ENCODE measurements at places on chromosomes 6 and 20.

- no peak for DNase-seq
Measured at GRCh38 chr6:12241493-12242175, 48.5 kb upstream of the EDN1 start.

GRCh38 chr6:44829836-44830235 lies 442.3 kb downstream of the CDC5L start:
- DNase-seq, result peak; percentile 2

DNA sequence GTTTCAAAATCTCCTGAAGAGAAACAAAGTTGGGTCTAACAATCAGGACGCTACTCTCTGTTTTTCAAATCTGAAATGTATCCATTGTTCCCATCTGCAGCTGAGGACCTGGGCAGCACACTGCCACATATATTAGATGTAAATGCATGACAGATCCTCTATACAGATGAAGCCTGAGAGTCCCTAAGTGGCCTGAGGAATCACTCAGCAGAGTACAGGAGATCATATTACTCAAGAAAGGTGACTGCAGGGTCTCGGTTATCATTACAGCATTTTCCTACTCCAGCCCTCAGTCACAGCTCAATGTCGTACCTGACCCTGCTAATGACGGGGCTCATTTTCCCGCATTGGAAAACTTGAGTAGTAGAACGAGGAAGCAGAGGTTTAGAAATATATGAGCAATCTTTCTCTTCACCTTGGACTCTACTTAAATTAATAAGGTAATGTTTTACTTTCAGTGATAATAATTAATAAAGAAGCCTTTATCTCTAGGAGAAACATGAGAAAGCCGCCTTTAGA lies 256.2 kb upstream of the IRAK1BP1 start:
- no peak for DNase-seq

DNA sequence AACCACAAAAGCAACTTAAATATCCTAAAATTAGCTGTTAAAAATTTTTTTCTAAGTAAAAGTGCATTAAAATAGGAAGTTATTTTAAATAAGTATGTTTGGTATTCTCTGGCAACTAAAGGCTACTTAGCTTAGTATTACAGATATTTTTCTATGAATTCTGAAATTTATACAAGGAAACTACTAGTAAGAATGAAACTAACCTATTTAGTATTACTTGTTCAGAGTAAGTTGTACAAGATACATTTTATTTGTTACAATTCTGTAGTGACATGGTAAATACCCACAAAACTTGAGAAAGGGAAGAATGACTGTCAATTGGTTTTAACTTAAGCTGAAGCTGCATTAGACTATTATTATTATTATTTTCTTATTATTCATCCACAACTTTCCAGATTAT lies 6.5 kb downstream of the PHIP start:
- no peak for DNase-seq

GRCh38 chr6:107843400-107843799 lies 19.3 kb upstream of the SCML4 start:
- no peak for DNase-seq

DNA sequence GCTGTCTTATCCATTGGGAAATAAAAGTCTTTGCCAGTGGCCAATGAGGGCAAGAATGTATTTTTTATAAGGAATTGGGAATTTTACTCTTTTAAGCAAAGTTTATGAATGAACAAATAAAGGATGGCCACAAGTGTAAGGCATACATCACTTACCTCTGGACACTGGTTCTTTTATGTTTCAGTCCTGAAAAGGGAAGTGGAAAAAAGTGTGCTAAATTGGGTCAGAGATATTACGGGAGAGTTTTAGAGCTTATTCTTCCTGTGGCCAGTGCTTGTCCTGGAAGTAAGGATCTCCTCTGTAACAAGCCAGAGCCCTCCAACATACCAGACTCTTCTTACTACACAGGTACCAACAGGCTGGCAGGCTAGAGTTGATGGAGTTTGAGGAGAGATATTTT lies 22.5 kb upstream of the RIPK1 start:
- no peak for DNase-seq

- DNase-seq, result no peak
Measured at GRCh38 chr6:44868335-44868668, 459.8 kb upstream of the RUNX2 start.

GRCh38 chr6:89894169-89894568 lies at the start of gene GJA10:
TSS of gene GJA10 (plus strand) at chr6:89894469. CDS start at chr6:89894469, 0 bp downstream.
- no peak for DNase-seq

- DNase-seq, result no peak
Measured at GRCh38 chr20:38321959-38322598, 18.1 kb downstream of the BPI start.

DNA sequence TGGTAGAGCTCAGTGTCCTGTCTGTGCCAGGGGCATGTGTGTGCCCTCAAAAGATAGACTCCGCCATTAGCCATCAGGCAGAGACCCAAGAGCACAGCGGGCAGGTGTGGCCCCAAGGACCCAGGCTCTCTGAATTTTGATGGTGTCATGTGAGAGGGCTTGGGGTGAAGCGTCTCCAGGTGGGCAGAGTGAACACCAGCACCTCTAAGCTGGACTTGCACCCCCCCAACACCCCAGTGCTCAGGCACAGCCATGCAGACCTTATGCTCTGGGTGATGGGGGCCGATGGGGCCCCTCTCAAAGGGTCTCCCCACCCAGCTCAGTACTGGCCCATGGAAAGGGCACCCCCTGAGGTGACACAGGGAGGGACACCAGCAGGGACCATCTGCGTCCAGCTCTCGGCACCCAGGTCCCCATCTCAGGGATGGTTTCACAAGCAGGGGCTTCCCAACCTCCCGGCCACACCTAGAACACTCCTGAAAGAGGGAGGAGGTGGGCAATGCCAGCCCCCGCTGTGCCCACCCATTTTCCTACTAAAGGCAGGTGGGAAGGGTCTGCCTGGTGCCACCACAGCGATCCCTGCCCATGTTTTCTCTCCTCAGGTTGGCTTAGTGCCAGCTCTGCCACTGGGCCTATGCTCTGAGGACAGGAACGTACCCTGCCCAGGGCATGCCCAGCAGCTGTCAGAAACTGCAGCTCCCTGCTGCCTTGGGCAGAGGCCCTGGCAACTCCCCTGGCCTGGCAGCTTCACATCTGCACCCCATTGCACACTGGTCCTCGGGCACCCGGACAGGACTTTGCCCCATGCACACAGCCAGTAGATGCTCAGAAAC lies 3.5 kb downstream of the CST7 start:
- DNase-seq, result peak; percentile 8

GRCh38 chr20:46168438-46168837 lies 50.3 kb downstream of the CD40 start:
- no peak for DNase-seq

GRCh38 chr6:35984701-35985100 lies 39.7 kb downstream of the SLC26A8 start:
- no peak for DNase-seq

DNA sequence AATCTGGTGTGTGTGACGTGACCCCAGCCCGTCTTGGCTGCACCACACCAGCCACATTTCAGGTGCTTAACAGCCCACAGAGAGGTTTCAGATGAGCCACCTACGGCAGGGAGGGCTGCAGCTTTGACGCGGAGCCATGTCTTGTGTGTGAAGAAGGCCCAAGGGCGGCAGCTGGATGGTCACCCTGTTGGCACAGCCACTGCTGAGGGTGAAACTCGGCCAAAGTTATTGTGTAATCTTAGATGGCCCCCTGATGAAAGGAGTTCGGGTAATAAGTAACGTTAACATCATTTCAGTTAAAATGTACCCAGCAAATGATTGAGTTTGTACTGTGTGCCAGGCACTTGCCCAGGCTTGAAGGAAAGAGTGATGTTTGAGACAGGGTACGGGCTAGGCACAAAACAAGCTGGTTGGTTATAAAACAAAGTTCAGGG lies 97.2 kb downstream of the SSR1 start:
- DNase-seq, result no peak

DNA sequence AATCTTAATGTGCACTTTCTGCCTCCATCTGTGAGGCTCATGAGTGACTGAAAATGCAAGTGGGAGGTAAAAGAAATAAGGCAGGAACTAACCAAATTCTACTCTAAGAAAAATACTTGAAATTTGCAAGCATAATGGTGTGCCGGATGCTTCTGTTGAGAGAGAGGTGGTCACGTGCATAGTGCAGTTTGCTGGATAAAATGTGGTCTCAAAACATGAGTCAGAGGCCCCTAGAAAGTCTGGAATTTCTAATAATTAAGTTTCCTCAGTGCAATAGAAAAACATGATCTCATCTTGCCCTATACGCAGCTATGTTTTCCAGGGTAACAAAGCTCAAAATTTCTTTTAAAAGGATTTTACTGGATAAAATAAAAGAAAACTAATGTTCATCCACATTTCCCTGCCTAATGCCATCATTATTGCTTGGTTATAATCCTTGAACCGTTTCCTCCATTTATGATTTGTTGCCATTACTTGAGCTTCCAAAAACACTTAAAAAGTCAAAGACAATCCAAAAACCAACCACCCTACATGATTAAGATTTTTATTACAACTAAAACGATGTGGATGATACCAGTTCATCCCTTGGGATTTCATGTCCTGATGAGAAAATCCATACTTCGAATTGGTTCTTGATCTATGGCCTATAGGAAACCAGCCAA lies 351.7 kb upstream of the ARID1B start:
- no peak for DNase-seq

DNA sequence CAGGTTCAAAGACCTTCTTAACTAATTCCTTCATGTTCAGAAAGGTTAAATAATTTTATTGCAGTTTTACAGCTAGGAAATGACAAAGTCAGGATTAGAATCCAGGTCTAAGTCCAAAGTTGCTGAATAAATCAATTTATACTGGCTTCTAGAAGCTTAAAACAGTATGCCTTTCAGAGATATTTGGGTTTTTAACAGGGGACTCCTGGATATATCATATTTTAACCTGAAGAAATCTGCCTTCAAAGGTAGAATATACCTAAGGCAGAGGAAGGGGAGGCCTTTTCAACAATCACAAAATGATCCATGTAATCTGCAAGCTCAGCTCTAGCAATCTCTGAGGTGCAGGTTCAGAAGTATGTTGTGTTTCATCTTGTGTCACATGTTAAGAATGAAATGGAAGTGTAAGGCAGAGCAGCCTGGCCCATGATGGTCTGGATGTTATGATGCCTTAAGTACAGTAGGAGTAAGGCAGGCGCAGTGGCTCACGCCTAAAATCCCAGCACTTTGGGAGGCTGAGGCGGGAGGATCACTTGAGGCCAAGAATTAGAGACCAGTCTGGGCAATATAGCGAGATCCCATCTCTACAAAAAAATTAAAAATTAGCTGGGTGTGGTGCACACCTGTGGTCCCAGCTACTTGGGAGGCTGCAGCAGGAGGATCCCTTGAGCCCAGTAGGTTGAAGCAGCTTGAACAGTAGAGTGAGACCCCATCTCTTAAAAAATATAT lies 123.9 kb downstream of the SOBP start:
- DNase-seq, result no peak

GRCh38 chr6:71929047-71929446 lies 42.7 kb downstream of the RIMS1 start:
- no peak for DNase-seq

DNA sequence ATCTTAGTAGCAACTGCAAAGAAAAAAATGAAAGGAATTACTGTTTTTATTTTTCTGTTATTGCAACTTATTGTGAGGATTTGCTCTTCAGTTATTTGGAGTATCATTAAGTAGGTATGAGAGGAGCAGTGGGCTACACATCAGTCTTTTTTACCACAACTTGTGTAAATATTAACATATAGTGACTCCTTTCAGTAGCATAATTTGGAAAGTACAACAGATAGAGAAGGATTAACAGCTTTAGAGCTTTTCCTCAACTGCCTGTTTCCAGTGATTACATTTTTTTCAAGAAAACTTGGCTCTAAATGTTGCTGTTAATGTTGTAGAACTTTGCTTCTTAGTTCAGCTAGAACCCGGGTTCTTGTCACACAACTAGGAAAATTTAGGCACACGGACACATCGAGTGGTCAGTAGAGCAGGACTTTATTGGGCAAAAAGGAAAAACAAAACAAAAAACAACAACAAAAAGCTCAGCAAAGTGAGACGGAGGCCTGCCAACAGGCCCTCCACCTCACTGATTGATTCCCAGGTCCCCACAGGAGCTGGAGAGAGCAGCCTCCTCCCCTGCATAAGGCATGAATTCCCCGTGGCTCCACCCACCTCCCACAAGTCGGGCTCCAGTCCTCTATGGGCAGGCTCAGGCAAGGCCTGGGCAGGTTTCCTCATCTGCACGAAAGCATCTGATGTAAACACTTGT lies 75.1 kb downstream of the ADGRG6 start:
- no peak for DNase-seq

DNA sequence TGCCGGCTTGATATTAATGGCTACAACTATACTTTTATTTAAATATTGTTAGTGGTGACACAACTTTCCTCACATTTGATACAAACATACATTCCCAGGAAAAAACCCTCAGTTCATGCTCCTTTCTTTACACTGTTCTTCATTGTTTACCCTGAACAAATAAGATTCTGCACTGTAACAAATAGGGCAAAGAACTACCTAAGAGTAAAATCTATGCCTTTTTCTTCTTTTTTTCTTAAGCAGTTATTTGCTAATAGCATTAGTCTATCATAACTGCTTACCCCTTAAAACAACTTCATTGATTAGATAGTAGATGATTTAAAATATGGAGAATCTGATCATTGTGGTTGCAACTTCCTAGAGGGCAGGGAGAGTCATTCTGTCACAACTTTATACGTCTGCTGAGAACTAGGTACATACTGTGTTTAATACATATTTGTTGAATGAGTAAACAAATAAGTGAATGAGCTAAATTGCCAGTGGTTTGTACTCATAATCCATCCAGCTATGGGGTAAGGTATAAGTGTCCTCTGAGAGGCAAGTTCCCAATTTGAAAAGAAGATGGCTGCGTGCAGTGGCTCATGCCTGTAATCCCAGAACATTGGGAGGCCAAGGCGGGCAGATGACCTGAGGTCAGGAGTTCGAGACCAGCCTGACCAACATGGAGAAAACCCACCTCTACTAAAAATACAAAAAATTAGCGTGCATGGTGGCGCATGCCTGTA lies 161.0 kb downstream of the CDK19 start:
- no peak for DNase-seq

- DNase-seq, result no peak
Measured at GRCh38 chr6:166849749-166850183, 106.6 kb downstream of the RNASET2 start.

- no peak for DNase-seq
Measured at GRCh38 chr20:48690888-48691287, 136.9 kb downstream of the PREX1 start.

DNA sequence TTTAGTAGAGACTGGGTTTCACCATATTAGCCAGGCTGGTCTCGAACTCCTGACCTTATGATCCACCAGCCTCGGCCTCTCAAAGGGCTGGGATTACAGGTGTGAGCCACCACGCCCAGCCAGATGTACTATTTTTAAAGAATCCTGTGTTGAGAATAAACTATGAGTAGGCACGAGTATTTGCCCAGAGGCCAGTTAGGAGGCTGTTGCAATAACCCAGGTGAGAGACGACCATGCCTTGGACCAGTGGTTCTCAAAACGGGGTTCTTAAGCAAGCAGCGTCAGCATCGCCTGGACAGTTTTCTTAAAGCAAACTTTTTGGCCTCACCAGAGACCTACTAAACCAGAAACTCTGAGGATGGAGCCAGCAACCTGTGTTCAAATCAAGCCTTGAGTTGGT lies 258.8 kb downstream of the ZNF217 start:
- no peak for DNase-seq

DNA sequence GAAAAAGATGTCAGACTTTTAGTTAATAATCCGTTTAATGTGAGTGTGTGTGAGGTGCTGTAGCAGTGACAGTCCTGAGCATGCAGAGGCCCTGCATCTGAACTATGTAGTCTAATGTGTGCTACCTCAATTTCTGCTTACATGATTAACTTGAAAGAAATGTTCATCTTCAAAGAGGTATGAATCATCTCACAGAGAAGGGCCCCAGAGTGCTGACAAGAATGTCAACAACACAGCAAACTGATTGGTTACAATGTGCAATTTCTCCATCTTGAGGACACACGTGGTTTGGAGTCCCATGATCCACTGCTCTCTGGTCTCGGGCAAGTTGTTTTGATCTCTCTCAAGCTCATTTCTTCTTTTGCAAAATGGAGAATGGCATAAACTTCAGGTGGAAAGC lies 61.7 kb upstream of the EMILIN3 start:
- DNase-seq, result peak; percentile 28
